ENCODE measurements at places on chromosomes 3 and 15.

DNA sequence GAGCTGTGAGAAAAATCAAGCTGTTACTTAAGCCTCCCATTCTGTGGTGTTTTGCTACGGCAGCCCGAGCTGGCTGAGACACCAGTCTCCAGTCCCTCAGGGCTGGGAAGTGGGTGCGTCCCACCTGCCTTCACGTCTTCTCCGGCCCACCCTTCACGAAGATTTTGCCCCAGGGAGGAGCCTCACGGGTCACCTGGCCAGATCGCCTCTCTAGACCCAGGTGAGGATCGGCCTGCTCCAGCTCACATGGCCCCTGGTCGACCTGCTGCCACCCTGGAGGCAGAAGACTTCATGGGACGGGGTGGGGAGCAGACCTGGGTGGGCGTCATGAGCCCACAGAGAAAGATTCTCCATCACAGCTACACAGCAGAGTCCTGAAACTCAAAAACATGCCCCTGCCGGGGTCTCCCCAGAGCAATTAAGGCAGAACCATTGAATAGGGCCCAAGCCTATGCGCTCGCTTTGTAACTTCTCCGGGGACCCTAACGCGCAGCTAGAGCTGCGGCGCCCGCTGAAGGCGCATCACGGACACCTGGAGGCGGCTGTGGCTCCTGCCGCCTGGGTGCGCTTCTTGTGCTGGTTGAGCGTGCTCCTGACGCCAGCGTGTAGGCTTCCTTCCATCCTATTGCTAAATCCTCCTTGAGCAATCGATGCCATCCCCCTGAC lies 92.6 kb upstream of the ALDH1A3 start:
- DNase-seq, result no peak

DNA sequence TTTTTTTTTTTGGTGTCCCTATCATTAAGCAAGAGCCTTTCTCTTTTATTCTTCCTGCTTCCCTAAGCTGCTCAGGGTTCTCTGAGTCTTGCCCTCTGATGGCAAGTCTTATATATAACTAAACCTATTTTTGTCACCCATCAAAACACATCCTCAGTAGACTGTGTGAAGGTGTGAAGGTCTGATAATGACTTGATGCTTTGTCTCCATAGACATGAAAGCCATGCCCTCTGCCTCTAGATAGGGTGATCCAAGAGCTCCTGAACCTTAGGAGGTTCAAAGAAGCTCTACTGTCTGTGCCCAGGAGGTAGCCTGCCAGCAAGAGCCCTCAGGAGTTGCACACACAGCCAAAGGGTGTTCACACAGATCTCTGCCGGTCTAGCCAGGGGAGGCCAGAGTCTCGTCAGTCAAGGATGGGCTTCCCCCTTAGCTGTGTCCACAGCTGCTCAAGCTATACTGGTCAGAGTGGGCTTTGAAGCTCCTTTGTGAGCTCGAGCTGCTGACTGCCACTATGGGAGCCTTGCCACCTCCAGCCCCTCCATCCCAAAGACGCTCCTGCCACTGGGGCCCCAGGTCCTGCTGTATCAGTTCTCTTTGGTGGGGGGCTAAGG lies 13.1 kb upstream of the SNX22 start:
- DNase-seq, result no peak

DNA sequence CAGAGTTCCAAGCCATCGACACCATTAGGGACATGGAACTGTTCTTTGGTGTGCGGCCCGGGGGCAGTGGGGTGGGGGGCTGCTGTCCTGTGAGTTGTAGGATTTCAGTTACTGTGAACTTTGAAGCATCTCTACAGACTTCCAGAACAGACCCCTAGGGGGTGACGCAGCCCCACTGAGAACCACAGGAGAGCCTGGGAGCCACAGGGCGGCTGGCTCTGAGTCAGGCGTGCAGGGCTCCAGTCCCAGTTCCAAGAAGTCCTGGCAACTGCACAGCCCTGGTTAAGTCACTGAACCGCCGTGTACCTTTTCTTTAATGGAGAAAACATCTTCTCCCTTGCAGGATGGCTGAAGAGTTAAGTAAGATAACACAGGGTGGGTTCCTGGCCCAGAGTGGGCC lies 23.5 kb upstream of the LRTM1 start:
- no peak for DNase-seq

- DNase-seq, result peak; percentile 45
Measured at GRCh38 chr15:24954783-24955530, at the start of the genes SNRPN and SNURF. Gene SNRPN (plus strand): TSS chr15:24954987. CDS start chr15:24974454, 19,467 bp downstream. Gene SNURF (plus strand): TSS chr15:24954987. CDS start chr15:24955049, 62 bp downstream.

- no peak for DNase-seq
Measured at GRCh38 chr3:5840056-5840455, 652.5 kb downstream of the EDEM1 start.

DNA sequence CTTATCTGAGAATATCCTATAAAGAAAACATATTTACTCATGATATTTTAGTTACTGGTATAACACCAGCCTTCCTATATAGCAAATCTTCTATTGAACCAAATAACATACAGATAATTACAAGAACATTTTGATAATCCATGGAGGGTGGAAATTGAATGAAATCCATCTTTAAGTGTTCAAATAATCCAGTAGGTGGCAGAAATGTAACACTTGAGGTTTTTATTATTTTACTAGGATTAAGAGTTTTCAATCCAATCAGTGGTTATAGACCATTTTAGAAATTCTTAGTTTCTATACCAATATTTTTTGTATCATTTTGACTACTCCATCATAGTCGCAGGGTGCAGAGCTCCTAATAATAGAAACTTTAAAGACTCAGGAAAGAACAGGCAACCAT lies 101.9 kb upstream of the KCNH8 start:
- no peak for DNase-seq

- DNase-seq, result no peak
Measured at GRCh38 chr3:158788446-158788845, 13.4 kb upstream of the MFSD1 start.

DNA sequence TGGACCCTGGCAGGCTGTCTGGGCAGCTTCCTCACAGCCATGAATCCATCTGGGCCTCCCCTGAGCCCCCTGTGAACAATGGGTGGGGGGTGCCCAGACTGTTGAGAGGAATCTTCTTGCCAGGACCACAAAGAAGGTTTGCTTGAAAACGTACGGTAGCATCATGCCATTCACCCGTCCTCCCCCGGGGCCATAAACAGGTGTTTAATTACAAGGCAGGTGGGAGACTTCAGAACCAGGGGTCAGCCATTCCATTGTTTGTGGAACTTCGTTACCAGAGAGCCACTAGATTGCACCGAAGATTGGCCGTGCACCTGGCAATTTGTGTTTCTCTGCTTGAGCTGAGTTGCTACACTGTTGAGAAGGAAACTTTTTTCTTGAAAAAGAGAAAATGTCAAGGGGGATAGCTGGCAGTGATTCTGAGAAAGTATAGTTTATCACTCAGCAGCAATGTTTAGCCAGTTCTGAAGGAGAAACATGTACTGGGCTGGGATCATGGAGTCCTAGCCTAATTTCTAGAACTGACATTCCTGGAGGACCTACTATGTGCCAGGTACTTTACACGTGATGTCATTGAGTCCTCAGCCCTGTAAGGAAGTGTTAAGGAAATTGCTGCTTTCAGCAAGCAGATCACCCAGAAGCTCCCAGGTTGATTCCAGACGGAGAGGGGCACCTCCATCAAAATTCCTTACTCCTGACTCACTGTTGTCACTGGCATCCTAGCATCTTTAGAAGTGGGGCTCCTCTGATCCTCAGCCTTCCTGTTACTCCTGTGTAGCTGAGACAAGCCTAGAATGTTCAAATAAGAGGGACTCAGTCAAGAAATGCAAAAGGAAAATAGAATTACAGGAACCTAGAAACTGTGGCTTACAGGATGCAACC lies 103.8 kb upstream of the UBE2E1 start:
- DNase-seq, result no peak

DNA sequence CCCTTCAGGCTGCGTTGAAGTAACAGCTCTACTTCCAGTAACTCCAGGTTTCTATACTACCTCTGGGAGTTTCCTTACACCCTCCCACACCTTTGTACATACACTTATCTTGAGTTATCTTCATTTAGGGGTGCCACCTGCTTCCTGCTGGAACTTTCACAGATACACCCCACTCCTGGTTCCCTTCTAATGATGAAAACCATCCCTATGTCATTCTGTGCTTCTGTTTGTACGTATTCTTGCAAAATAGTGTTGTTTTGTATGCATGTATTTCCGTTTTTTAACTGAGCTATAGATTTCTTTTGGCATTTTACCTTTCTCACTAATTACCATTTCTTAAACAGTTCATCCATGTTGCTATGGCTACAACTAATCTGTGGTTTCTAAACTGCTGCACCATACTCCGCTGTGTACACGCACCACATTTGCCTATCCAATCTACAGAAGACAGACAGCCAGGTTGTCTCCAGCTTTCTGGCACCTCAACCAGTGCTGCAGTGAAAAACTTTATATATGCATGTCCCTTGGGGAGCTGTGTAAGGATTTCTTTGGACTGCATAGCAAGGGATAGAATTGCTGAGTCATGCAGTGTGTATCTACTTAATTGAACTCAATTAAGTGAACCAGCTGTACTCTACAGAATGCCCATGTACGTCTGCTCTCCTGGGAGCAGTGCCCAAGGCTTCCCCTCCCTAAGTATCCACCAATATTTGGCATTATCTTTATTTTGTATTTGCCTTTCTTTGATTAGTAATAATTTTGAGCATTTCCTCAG lies 61.4 kb upstream of the ST8SIA2 start:
- no peak for DNase-seq

- DNase-seq, result no peak
Measured at GRCh38 chr3:73401059-73401458, 223.7 kb downstream of the PDZRN3 start.
